ENCODE measurements at places on chromosomes 3 and 15. TPM values are rescaled to one million over a fixed set of nuclear protein-coding genes. Genes with fewer than 3 reads are reported as not detected.

The ATP13A5 gene
- not detected for total RNA-seq

The GOLGA8M gene
- 1.3 TPM for total RNA-seq

The PRR20G gene
- total RNA-seq: not detected

The CCDC39 gene
- under 0.01 TPM for total RNA-seq

The DRD3 gene
- total RNA-seq: not detected

The CHRM5 gene
- total RNA-seq: under 0.01 TPM

The CKMT1B gene
- total RNA-seq: not detected
